ENCODE measurements at places on chromosomes 3 and 15. TPM values are rescaled to one million over a fixed set of nuclear protein-coding genes. Genes with fewer than 3 reads are reported as not detected.

The WNT5A gene
- 0.07 TPM for total RNA-seq

DNA sequence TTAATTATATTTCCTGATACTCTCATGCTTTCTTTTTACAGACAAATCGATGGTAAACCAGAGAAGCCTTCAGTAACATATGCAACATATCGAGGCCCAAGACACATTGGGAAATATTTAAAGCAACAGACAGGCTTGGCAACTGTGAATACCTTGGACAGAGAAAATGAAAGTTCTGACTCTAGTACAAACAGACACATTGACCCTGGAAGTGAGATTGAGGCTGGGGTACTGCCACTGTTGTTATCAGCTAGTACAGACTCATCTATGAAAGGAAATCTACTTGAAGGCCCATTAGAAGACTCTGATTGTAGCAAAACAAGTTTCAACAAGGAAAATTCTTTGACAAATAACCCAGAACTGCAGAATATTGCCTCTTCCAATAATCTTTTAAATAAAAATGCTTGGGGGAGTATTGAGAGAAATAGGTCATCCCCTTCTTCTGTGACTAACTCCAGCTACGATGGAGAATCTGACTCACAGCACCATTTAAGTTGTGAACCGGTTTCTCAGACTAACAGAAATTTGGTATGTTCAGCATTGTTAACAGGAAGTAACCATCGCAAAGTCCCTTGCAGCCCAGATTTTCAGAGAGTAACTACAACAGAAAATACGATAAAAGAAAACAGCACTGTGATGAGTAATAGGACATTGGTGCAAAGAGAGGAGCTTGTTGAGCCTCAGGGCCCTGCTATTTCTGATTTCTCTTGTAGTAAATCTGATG is 50.2 kb downstream of the CRYBG3 start:
- peak; percentile 39 for DNase-seq

- DNase-seq = no peak
These were observed 113.8 kb upstream of the MEF2A start for GRCh38 chr15:99452010-99452409.

DNA sequence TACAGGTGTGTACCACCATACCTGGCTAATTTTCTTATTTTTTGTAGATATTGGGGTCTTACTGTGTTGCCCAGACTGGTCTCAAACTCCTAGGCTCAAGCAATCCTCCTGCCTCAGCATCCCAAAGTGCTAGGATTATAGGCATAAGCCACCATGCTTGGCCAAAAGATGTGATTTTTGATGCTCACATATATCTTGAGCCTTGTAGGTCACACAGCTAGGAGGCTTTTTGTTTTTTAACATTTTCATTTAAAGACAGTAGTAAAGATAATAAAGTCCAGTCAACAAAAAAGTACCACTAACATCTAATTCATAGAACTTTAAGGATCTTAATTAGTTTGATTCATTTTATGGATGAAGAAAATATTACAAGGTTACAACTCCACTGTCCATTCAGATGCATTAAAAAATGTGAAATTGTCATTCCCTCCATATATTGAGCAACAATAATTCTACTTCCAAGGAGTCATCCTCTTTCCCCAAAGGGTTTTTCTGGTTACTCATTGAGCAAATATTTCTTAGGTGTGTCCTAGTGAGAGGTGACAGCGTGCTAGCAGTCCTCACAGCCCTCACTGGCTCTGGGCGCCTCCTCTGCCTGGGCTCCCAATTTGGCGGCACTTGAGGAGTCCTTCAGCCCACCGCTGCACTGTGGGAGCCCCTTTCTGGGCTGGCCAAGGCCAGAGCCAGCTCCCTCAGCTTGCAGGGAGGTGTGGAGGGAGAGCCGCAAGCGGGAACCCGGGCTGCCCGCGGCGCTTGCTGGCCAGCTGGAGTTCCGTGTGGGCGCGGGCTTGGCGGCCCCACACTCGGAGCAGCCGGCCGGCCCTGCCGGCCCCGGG is 8.3 kb upstream of the TASOR start:
- DNase-seq = no peak

- no peak for DNase-seq
These were observed 29.6 kb downstream of the PPP4R2 start for GRCh38 chr3:73026111-73026759.

DNA sequence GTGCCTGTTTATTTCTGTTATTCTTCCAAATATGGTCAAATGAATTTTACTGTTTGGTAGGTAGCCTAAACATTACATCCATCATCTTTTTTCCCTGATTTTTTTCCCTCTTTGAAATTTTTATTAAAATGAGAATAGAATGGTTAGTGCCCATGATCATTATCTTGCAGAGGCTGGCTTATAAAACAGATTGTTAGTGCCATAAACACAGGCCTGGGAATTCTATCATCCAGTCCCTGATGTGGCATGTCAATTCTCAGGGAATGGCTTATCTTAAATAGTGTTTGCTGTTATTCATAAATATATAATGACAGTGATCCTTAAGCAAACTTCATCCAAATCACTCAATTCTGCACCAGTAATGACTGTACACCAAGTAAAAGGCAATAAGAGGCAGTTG is 207.3 kb downstream of the TUSC7 start:
- DNase-seq = no peak

The CCR9 gene
- total RNA-seq = not detected

- DNase-seq = no peak
These were observed 28.4 kb downstream of the TP63 start for GRCh38 chr3:189659571-189659970.

GRCh38 chr3:45313743-45314403 is 74.5 kb upstream of the LARS2 start:
- DNase-seq = no peak

DNA sequence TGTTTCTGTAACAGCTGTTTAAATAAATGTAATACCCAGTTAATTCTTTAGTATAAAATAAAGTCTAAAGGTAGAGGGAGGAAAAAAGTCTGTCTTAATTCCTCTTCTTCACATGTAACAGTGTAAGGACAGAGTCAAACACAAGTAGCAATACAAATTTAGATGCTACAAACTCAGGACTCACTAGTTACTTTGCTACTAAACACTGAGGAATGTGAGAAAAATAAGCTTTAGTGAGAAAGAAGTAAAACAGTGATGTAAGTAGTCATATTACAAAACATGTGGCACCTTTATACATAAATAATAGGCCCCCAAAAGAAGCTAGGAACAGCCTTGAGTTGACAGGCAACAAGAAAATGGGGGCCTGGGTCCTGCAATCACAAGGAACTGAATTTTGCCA is 113.0 kb downstream of the TBC1D5 start:
- no peak for DNase-seq

Measured in pulmonary artery endothelial cell (primary cell).